ENCODE measurements at places on chromosomes 6 and 20.

DNA sequence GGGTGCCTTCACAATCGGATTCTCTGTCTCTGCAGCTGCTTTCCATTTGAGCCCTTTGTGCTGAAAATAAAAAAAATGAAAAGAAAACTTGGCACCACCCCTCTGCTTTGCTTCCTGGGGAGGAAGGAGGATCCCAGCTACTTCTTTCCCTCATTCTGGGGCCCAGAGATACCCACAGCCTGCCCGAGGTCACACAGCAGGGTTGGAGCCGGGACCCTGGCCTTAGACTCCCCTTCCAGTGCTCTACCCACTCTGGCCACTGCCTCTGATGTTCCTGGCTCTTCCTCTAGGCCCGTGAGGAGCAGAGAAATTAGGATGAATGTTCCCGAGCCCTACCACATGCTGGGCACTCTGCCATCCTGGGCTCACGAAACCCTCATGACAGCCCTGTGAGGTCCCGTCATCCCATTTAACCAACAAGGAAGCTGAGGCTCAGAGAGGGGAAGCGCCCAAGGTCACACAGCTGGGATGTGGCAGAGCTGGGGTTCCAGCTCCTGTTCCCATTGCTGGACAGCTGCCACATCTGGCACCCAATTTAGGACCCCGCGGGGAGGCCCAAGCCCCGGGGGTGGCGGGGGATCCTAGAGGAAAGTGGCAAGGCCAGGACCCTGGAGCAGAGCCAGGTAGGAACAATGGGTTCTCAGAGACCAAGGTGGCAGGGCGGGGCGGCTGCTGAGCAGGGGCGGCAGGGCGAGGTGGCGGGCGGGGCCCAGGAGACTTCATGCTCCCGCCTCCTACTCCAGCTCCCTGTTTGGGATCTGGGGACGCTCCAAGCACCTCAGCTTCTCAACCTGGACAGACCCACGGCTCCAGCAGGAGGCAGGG, 76.6 kb downstream of the CEBPB start:
- peak; percentile 80 for DNase-seq

GRCh38 chr6:33093855-33094254, 18.1 kb downstream of the HLA-DPB1 start:
- no peak for DNase-seq

DNA sequence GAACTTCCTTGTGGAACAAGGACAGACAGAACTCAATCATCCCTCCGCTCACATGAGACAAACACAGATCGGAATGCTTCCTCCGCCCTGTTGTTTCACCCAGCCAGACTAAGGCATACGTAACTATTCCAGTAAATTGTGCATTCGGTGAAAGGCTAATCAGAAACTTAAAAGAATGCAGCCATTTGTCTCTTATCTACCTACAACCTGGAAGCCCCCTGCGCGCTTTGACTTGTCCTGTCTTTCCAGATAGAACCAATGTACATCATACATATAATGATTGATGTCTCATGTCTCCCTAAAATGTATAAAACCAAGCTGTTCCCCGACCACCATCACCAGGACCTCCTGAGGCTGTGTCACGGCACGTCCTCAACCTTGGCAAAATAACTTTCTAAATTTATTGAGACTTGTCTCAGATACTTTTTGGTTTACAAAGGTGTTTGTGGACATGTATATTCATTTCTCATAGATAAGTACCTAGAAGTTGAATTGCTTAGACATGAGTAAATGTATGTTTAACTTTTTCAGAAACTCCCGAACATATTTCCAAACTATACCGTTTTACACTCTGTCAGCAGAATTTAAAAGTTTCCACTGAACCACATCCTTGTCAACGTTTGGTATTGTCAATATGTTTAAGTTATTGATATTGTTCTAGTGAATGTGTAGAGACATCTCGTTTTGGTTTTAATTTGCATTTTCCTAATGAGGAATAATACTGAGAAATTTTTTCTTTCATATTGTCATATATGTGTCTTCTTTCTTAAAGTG, 197.6 kb upstream of the THBS2 start:
- no peak for DNase-seq

DNA sequence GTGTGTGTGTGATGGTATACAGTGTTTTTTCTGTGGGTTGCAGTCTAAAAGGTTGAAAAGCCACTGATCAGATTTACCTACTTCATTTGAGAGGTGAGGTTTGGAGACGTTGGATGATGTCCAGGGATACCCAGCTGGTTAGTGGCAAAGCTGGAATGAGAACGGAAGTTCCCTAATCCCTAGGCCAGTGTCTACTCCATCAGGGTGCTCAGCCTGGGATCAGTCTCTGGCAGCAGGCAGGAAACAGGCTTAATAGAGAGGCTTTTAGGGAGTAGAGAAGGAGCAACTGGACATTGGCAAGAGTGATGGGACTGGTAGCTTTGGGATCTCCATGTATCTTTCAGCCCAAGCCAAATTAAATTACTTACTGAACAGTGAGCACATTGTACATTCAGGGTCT, 80.7 kb downstream of the C6orf52 start:
- peak; percentile 21 for DNase-seq

- no peak for DNase-seq
Observed at GRCh38 chr6:75077701-75078100, 128.2 kb downstream of the COL12A1 start.

DNA sequence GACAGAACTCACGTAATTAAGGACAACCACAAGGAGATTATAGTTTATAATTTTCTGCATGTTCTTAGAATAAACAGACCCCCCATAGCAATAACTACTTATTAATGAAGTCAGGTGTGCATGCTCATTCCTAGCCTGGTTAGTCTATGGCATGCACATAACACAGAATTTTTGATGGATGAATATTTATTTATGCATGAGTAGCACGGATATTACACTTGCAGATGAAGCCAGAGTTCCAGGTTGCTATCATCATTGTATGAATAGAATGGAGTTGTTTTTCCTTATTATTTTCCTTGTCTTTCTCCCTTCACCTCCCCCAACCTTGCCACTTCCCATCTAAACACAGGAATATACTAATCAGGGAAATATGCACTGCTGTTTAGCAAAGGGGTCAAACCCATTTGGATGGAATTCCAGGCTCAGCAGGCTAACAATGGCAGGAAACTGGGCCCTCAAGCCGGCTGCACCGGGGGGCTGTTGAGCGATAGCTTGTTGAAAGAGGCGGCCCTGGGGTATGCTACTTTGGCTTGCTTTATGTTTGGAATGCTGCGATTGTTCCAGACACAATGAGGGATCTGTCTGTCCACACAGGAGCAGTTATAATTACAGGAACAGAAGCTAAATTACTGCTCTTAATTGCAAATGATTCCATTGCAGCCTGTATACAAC, 112.6 kb downstream of the TMEM170B start:
- peak; percentile 4 for DNase-seq

GRCh38 chr20:54256202-54256601, 48.3 kb downstream of the PFDN4 start:
- no peak for DNase-seq

DNA sequence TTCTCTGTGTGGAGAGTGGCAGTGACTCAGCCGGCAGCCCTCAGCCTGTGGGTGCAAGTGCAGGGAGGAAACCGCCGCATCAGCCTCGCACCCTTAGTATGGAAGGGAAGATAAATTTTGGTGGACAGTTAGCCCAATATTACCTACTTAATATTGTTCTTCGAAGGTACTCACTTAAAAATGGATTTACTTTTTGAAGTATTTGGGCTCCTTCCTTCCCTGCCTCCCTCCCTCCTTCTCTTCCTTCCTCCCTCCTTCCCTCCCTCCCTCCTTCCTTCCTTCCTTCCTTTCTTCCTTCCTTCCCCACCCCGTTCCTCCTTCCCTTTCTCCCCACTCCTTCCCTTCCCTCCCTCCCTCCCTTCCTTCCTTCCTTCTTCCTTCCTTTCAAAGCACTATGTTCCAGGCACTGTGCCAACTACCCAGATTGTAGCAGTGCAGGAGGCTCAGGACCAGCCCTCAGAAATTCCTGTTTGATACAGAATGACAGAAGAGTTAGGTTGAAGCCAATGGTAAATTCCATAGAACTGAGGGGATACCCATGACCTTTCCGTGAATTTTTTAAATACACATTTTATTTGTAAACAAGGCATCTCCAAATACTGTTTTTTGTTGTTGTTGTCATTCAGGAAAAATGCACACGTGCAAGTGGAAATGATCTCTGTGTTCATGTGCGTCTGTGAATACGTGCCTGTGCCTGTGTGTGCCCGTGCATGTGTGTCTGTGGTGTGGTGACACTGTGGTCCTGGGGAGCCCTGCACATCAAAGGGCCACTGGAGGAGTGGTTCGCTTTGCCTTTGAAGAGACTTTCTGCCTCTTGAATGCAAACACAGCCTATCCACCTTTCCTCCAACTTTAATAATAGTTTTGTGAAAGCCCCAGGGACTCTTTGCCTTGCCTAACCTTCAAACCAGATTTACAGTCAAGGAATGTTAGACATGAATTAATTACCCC, 141.7 kb downstream of the EDN3 start:
- no peak for DNase-seq

GRCh38 chr20:8933381-8933807, 135.5 kb upstream of the PLCB4 start:
- no peak for DNase-seq

- DNase-seq: no peak
Observed at GRCh38 chr6:161363286-161363685, 89.4 kb upstream of the AGPAT4 start.

DNA sequence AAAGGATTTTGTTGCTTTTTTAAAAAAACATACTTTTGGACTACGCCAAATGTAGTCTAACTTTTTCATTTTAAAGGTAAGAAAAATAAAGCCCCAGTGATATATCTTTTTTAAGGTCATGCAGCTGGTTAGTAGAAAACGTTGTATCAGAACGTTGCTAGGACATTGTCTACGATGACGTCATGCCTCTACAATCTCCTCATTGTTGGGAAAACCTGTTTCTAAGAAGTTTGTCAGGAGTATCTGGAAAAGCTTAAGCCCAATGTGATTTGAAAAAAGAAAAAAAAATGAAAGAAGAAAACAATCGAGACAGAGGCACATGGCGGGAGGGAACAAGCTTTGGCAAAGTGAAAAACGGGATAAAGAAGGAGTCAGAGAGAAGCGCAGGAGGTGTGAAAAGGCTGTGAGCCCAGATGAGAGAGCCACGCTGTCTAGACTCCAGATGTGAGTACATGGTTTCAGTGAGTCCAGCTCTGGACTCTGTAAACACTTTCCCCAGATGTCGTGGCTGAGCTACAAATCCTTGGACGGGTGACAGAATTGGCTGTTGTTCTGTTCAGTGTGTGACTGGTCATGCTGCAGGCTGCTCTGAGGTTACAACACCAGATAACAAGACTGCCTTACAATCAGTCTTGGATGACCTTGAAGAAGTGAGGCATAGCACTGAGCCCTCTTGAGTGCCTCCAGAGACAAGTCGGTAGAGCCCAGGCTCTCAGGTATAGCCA, 656.7 kb upstream of the ID4 start:
- no peak for DNase-seq

DNA sequence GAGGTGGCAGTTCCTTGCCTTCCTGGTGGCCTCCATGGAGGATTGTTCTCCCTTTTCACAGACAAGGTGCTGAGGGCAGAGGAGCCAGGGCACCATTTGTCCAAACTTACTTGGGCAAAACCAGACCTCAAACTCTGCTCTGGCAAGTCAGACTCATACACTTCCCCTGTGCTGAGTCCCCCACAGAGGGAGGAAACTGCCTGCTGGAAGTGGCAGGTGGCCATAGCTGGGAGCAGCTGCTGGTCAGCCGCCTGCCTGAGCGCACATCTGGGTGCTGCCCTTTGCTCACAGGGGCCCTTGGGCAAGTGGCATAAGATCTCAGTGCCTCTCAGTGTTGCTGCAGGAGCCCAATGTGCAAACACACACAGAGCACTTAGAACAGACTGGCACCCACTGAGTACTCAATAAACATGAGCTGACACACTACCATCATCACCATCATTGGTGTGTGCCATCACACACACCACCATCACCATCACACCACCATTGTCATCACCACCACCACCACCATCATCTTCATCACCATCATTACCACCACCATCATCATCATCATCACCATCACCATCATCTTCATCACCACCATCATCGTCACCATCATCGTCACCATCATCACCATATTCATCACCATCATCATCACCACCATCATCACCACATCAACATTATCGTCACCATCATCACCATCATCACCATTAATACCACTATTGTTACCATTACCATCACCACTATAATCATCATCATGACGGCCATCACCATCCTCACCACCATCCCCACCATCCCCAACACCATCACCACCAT, 17.6 kb downstream of the NOL4L start:
- DNase-seq: no peak

DNA sequence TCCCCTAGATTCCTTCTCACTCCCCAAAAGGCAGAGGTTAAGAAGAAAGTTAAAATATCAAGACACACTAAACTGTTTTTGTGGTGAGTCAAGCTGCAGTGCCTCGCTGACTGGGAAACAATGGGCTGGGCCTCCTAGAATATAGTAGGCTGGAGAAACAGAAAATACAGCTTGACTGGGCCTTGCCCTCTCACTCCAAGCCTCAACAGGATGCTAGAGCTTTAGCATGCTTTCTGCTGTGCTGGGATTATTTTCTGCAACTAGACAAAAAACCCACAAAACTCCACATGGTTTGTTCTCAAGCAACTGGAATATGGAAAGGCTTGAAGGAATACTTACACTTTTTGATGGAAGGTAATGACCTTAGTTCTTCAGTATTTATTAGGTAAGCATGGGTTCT, 27.9 kb downstream of the FOXO3 start:
- peak; percentile 37 for DNase-seq

GRCh38 chr6:15062516-15063252, 183.2 kb upstream of the JARID2 start:
- no peak for DNase-seq

- DNase-seq: no peak
Observed at GRCh38 chr6:163804991-163805390, 390.5 kb downstream of the QKI start.

DNA sequence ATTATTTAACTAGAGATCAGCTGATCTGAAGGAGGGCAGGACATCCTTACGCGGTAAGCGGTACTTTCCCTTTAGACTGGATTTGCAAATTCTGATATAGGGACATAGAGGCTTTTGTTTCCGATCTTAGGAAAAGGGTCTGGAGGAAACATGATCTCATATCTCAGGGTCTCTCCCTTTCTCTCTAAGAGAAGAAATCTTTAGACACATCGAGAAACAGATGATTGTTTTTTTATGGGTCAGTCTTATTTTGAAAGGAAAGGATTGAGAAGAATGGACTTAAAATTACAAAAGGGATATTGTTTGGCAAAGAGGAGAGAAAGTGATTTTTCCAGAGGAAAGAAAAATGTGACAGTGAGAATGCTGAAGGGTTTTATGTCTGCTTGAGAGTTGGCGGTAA, 83.9 kb upstream of the OGFRL1 start:
- peak; percentile 86 for DNase-seq

Data from HAP-1 (cell line).